ENCODE measurements at places on chromosomes 6 and 20.

- no peak for DNase-seq
- H3K27me3 ChIP-seq: no peaks in the 10 kb centered on the region
- H3K4me3 ChIP-seq: no peak overlapping the region
- no peaks in the 10 kb centered on the region for H3K4me1 ChIP-seq
- no peaks in the 10 kb centered on the region for H3K36me3 ChIP-seq
Measured at GRCh38 chr20:14820771-14821170, 483.4 kb upstream of the FLRT3 start.

GRCh38 chr6:64589961-64590360 is 954.4 kb downstream of the PHF3 start:
- H3K27ac ChIP-seq: no peak overlapping the region
- H3K36me3 ChIP-seq: no peaks in the 10 kb centered on the region
- no peaks in the 10 kb centered on the region for H3K27me3 ChIP-seq
- H3K4me3 ChIP-seq: no peak overlapping the region
- no peak for DNase-seq
- H3K4me1 ChIP-seq: no peaks in the 10 kb centered on the region

DNA sequence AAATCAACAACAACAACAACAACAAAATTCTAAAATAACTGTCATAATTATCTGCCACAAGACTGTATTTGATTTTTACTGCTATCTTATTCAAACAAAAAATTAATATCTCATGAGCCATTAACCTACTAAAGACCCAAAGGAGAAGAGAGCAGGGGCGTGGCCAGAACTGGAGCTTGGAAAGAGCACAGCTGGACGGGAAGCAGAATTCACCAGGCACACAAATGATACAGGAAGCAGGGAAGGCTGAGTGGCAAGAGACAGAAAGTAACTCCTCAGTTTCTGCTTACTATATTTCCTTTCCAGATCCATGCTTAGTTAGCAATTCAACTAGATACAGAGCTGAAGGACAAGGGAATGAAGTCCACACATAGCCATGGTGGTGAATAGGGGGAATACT is 54.4 kb downstream of the FKBP5 start:
- no peak overlapping the region for H3K4me3 ChIP-seq
- H3K36me3 ChIP-seq: peaks cover 36% of the 10 kb centered on the region
- H3K27me3 ChIP-seq: no peaks in the 10 kb centered on the region

DNA sequence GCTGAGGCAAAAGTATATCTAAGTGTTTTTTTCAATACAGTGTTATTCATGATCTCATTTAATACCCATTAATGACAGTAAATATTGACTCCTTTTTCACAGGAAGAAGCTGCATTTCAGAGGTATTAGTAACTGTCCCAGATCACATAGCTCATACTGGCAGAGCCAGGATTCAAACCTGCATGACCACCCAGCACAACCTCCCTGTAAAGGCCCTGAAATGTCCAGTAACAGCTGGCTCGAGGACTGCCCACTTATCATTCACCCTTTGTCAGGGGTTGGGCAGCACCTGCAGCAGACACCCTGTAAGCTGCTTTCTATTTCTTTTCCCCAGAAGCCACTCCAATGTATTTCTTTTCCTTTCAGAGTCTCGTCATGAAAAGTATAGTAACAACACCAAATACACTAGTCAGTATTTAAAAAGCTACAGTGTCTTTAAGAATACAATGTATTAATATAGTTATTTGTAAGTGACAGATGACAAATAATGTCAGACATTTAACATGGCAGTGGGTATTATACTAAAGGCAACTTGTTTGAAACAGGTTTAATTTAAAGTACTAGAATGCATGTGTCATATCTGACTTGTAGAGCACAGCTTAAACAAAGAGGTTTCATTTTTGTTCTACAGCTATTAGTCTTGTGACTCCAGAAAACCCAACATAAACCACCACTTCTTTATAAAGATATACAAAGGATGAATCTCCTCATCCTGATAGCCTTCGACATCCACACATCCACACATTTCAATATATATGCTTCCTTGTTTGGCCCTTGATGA is 841.6 kb upstream of the GJE1 start:
- no peaks in the 10 kb centered on the region for H3K4me1 ChIP-seq
- H3K36me3 ChIP-seq: no peaks in the 10 kb centered on the region
- H3K27me3 ChIP-seq: no peaks in the 10 kb centered on the region

GRCh38 chr6:159594750-159595117 is 98.3 kb downstream of the SOD2 start:
- no peaks in the 10 kb centered on the region for H3K27me3 ChIP-seq
- no peak overlapping the region for H3K27ac ChIP-seq
- DNase-seq: no peak
- H3K36me3 ChIP-seq: no peaks in the 10 kb centered on the region
- no peaks in the 10 kb centered on the region for H3K4me1 ChIP-seq
- H3K4me3 ChIP-seq: no peak overlapping the region

- no peak overlapping the region for H3K4me3 ChIP-seq
- H3K27ac ChIP-seq: no peak overlapping the region
- H3K27me3 ChIP-seq: peaks cover 6% of the 10 kb centered on the region
- no peak for DNase-seq
Measured at GRCh38 chr6:5786969-5787720, 219.6 kb downstream of the NRN1 start.

- peaks cover 2% of the 10 kb centered on the region for H3K27me3 ChIP-seq
- no peaks in the 10 kb centered on the region for H3K36me3 ChIP-seq
- H3K4me1 ChIP-seq: no peaks in the 10 kb centered on the region
- H3K4me3 ChIP-seq: no peak overlapping the region
Measured at GRCh38 chr20:57985278-57985677, 243.2 kb downstream of the ANKRD60 start.

GRCh38 chr6:85065831-85066230 is 301.4 kb upstream of the TBX18 start:
- no peaks in the 10 kb centered on the region for H3K27me3 ChIP-seq
- no peak for DNase-seq
- no peaks in the 10 kb centered on the region for H3K4me1 ChIP-seq

GRCh38 chr6:113433335-113433991 is 423.7 kb upstream of the MARCKS start:
- H3K4me1 ChIP-seq: no peaks in the 10 kb centered on the region
- no peak overlapping the region for H3K27ac ChIP-seq
- H3K36me3 ChIP-seq: no peaks in the 10 kb centered on the region
- DNase-seq: no peak
